ENCODE measurements at places on chromosomes 6 and 20.

GRCh38 chr6:122839472-122839871 lies 50.4 kb downstream of the SMPDL3A start:
- DNase-seq = no peak

DNA sequence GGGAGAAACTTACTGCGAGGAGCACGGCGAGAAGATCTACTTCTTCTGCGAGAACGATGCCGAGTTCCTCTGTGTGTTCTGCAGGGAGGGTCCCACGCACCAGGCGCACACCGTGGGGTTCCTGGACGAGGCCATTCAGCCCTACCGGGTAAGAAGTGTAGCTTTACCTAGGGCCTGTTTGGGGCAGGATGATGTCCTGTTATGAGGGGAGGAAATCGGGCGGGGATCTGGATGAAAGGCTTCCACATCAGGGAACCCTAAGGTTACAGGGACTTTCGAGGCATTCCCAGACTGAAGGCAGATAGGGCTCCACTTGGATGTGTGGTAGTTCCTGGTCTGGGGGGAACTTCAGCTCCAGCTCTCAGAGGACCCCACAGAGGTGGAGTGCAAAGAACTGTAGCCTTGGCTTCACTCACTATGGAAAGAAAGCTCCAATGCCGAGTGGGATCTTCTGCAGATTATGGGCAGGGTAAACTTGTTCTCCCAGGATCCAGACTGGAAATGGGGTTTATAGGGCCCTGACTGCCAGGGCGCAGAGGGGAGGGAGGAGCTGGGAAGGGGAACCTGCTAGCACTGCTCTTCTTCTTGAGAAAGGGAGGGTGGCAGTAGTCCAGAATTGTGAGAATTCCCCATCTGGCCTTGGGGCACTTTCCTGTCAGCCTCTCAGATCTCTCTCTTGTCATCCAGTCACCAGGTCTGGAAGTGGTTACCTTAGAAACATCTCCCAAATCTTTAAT lies 740 bp downstream of the TRIM15 start:
- no peak for DNase-seq

- peak; percentile 81 for DNase-seq
Observed at GRCh38 chr6:164396071-164397047, 913.0 kb downstream of the C6orf118 start.

DNA sequence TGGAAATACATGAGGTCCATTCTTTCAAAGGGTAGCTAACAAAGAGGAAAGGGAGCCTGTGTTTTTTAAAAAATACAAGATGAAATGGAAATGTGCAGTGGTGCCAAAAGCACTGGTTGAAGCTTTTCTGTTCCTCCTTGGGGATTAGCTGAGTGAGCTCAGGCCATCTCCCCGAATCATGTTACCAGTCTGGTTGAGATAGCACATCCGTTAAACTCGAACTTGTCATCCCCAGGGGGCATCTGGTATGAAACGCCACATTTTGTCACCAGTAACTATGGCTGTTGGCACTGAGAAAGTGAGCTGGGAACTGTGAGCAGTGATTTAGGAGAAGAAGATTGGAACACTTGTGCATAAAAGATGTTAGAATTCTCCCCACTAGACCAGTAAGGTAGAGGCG lies 196.2 kb downstream of the SAMD5 start:
- DNase-seq = no peak

DNA sequence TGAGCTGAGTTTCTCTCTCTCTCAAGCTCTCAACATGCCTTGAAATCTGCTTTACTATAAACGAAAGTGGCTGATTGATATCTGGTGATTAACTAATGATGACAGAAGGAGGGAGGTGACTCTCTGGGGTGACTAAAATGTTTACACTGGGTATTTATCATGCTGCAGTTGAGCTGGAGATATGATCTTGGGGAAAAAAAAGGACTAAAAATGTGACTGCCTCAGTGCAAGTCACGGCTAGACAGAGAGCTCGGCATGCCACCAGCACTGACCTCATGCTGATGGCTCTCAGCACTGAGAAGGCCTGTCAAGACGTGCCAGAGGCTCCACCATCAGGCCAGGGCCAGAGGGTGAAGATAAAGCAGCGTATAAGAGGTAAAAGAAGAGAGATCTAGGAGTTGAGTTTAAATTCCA lies 103.1 kb upstream of the SPACA1 start:
- peak; percentile 23 for DNase-seq

GRCh38 chr6:160996131-160996601 lies 4.6 kb downstream of the MAP3K4 start:
- no peak for DNase-seq

DNA sequence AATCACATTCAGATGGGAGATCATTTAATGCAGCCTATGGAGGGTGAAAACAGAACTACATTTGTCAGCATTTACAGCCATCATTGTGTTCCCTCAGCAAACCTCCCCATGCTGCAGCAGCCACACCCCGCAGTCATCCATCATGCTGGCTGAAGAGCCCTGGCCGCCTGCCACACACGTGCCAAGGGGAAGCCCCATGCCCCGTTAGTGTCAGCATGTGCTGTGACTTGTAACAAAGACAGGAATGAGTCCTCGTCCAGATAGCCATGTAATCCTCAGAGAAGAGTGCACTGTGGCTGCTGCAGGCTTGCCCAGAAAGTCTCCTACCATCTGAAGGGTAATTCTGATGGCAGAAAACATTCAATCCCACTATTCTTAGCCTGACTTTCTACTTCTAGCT lies 1097.8 kb downstream of the KIF16B start:
- DNase-seq = peak; percentile 1

DNA sequence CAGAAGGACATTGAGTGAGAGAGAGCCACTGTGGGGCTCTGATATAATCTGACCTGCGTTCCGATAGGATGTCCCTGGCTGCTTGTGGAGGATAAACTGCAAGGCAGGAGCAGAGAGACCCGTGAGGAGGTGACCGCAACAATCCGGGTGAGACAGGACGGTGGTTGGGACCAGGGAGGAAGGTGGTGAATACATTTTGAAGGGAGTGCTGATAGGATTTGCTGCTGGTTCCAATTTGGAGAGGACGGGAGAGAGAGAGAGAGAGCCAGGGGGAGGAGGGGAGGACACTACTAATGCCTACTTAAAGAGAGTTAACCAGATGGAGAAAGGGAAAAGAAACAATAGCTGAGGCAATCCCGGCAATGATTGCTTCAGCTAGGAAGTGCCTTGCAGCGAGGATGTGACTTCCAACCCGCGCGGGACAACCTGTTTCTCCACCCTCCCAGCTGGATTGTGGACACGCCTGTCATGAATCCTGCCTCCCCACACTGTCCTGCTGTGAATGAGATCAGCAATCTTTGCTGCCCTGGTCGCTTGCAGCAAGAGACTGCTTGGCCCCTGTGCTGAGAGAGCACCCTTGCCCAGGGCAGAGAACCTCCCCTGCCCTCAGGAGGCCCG lies 199.0 kb upstream of the KCNG1 start:
- no peak for DNase-seq

DNA sequence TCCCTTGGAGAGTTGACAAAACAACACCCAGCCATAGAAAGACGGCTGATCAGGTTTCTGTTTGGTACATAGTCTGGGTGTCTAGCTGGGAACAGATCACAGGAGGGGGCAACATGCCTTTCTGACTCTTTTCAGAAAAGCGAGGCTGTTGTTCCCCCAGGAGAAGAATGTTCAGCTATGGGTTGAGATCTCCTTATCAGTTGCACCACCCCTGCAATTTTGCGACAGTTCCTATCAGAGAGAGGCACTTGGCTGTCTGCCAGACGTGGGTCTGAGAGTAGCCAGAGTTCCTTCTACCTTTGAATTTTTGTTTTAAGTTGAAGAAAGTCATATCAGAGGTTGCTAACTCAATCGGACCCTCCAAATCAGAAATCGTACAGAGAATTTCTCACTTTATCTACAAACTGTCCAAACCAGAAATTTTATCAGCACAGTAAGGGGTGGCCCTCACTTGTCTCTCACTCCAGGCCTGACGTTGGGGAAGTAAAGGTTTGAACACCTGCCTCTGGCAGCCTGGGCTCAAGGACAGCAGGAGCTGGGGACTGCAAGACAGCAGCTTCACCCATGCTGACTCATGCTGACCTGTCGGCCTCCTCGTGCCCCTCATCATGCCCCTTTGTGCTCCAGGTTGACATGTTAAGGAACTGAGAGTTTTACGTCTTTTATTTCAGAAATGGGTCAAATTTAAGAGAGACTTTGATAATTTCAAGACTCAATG lies 42.3 kb downstream of the TMC2 start:
- no peak for DNase-seq

DNA sequence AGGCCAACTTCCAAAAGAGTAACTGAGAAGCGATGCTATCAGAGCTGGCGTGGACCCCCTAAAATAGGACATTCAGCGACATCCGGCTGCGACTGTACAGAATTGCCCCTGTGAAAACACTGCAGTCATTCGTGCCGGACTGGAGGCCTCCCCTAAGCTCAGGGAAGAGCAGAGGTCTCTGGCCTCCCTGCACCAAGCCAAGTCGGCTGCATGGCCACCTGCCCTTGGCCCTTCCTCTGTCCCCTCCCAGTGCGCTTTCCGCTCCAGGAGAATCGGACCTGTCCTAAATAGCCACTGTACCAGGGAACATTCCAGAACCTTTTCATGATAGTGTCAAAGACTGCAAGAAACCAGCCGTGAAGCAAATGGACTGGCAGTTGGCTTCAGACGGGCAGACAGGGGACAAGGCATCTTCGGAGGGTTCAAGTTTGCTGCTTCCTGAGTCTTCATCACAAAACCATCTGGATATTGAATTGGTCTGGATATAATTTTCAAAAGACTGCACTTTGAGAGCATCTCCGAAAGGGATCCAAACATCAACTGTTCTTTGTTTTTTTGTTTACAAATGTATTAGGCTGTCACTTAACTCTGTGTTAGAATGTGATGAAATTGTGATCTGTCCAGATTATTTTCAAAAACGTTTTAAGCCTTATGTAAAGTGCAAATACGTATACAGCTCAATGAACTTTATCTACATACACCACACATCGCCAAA lies 16.5 kb downstream of the SLC2A4RG start:
- no peak for DNase-seq

- no peak for DNase-seq
Observed at GRCh38 chr6:5274231-5274630, 12.9 kb downstream of the FARS2 start.

GRCh38 chr6:142846459-142846831 lies 98.5 kb downstream of the HIVEP2 start:
- DNase-seq = no peak

DNA sequence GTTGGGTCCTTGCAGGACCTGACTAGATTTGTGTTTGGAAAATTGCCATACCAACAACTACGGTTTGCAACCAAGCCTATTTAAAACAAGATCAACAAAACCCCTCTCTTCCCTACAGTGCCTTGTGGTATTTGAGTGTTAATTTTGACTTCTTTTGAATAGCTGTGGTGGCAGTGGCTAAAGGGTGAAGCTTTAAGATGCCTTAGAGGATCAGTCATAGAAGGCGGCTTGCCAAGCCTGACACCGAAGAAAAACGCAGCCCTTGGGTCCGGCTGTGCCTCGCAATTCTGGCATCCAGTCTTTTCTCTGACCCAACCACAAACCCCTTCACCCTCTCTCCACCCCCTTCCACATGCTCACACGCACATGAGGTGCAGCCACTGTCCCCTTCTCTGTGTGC lies 32.6 kb downstream of the BMP6 start:
- DNase-seq = no peak

GRCh38 chr20:32404017-32404416 lies 45.9 kb downstream of the ASXL1 start:
- DNase-seq = no peak

DNA sequence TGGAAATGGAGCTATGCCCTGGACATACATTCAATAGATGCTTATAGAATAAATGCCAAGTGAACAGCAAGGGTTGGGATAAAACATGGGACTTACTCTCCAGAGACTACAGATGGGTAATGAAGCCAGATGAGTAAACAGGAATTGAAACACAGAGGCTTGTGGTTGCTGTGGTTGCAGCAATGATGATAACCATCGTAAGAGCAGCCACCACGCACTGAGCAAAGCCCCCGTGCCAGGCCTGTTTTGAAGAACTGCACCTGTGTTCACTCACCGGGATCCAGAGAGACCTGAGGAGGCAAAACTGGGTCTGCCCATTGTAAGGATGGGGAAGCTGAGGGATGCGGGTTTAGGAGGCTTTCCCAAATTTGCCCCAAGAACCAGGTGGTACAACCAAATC lies 431.1 kb upstream of the CDH4 start:
- DNase-seq = no peak

DNA sequence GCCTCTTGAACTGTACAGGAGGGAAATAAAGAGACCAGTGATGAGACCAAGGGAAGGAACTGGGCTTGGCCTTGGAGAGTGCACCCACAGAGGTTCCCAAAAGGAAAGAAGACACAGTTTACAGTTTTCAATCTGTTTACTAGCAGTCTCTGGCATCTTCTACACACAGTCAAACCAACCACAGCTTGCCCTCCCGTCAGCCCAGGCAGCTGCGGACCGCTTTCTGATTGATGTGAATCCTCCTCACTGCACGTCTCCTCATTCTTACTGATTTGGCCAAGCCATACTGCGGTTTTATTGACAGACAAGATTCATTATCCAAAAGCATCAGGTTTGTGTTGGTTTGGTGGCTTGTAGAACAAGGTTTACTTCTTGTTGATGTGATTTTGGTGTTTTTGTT lies 104.5 kb upstream of the ASF1A start:
- no peak for DNase-seq

GRCh38 chr6:45640081-45640491 lies 262.4 kb upstream of the SUPT3H start:
- DNase-seq = no peak

Data from hypothalamus (tissue), 51 donors.